ENCODE measurements at places on chromosomes 11 and 22. TPM values are rescaled to one million over a fixed set of nuclear protein-coding genes. Genes with fewer than 3 reads are reported as not detected.
A peak's percentile ranks its signal among the peaks of the same experiment; 100 is the strongest.

The KRTAP5-2 gene
- total RNA-seq: not detected

The DBX1 gene
- total RNA-seq: not detected

The TP53I11 gene
- total RNA-seq: 30.7 TPM

The DMC1 gene
- total RNA-seq: 0.68 TPM

The RASGRP2 gene
- total RNA-seq: 28.5 TPM

The FXYD6 gene
- 243 TPM for total RNA-seq

- DNase-seq: no peak
Measured at GRCh38 chr11:92527467-92527866, 302.8 kb downstream of the FAT3 start.

- no peak for DNase-seq
Measured at GRCh38 chr22:42326801-42327200, 56.3 kb upstream of the TCF20 start.

DNA sequence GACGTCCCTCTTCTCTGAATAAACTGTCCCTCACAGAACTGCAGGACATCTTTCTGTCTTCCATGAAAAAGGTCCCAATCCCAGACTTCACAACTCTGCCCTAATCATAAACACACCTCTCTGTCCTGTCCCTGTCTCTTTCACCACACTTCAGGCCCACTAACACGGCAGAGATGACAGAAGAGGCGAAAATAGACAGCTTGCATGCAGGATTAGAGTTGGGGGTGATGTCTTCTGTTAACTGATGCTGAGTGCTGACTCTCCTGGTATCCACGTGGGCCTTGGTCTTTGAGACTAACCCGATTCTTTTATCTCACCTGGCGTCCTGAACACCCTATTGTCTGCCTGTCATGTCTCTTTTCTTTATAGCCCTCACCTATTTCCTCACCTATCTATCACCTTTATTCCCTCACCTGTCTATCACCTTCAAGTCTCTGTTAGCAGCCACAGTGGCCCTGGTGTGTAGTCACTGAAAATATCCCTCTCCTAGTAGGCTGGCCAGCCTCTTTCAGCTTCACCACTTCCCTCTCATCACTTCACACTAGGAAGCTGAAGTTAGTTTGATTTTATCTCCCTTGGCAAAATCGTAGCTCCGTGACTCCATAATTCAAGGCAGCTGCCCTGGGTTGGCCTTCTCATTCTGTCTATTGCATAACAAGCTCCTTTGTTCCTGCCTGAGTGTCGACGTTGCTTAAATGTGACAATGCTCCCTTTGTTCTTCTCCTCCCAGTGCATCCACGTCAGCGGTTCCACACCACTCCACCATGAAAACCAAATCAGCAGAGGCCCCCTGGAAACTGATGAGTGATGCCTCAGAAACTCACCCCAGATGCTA lies 30.6 kb upstream of the DRD2 start:
- no peak for DNase-seq

GRCh38 chr11:11661326-11662040 lies 39.7 kb upstream of the GALNT18 start:
- no peak for DNase-seq

- peak; percentile 73 for DNase-seq
Measured at GRCh38 chr22:46010951-46011626, 34.1 kb upstream of the WNT7B start.

GRCh38 chr11:8017071-8017470 lies 29.9 kb downstream of the EIF3F start:
- no peak for DNase-seq

- DNase-seq: no peak
Measured at GRCh38 chr11:10050561-10050960, 243.5 kb downstream of the SBF2 start.

DNA sequence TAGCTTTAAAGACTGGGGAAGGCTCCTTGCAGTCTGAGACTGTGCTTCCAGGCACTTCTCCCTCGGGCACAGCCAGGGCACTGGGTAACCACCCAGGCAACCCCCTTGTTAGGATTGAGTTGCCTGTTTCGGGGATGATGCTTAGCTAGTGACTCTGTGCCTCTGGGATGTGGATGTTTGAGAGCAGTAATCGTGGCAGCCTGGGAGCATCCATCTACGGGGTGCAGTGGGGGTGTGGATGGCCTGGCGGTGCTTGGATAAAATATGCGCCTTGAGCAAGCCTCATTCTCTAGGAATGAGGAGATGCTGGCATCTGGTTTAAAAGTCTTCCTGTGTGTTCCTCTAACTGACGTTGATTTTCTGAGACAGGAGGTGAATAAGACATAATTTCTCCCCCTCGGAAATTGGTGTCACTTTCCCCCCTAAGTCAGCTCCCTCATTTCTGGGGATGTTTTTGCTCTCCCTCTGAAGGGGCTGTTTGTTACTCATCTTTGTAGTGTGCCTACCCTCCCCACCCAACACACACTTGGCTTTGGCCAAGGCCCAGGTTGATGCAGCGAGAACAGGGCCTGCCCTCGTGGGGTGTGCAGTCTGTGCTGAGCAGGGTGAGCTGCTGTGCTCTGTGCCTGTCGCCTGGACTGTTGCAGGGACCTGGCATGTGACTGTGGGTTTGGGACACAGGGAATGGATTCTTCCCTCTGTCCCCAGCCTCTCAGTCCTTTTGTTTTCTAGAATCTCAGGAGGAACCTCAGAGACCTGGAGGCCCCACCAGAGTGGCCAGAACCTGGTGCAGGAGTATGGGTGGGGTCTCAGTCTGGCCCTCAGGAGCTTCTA lies 2.0 kb downstream of the GNAZ start:
- DNase-seq: peak; percentile 60

DNA sequence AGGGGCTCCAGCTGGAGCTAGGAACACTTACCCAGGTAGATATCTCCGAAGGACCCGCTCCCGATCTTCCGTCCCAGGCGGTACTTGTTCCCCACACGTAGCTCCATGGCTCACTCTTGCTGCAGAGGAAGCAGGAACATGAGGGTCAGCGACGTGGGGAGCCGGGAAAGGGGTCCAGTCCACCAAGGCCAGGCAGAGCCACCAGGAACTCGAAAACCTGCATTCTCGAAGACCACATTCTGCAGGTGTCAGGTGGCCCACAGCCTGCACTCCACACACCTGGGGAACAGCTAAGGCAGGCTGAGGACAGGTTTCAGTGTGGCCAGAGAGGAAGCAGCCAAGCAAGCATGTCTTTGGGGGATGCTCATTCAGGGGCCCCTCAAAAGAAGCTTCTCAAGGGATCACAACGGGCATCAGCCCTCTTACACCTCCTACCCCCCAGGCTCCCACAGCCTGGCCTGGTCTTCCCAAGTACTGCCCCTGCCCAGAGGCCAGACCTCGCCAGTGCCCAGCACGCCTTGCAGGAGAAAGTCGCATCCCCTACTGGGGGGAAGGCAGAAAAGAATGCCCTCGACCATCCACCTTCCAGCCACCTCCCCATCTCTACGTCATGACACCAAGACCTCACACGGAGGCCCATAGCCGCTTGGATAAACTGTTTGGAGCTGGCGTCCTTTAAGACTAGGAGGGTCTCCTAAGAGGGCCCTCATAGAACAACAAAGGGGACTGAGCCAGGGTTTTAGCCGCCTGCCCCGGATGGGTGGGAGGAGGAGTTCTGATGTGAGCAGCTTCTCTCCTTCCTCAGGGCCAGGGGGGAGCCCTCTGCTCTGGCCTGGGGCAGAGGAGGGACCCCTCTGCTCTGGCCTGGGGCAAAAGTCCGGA lies 2.9 kb downstream of the CSNK1E start:
- no peak for DNase-seq

GRCh38 chr11:71931245-71931602 lies 2.4 kb downstream of the RNF121 start:
- no peak for DNase-seq

DNA sequence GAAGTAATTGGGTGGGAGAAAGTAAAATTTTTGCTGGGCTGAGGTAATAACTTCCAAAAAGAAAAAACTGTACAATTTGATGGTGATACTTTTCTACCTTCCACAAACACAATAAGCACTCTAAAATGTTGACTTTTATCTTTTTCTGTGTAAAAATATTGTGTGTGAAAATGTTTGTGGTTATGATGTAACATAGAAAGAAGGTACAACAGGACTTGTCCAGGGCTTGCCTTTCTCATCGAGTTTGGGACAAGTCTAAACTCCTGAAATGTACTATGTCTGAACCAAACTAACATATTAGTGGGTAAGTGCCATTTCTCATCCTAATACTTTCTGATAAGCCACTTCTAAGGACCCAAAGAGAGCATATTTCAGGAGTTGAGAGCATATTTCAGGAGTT lies 174.2 kb upstream of the PDGFD start:
- DNase-seq: no peak

- peak; percentile 61 for DNase-seq
Measured at GRCh38 chr11:117570701-117571100, 226.3 kb downstream of the DSCAML1 start.

GRCh38 chr11:17479284-17480214 lies 2.9 kb upstream of the ABCC8 start:
- no peak for DNase-seq

DNA sequence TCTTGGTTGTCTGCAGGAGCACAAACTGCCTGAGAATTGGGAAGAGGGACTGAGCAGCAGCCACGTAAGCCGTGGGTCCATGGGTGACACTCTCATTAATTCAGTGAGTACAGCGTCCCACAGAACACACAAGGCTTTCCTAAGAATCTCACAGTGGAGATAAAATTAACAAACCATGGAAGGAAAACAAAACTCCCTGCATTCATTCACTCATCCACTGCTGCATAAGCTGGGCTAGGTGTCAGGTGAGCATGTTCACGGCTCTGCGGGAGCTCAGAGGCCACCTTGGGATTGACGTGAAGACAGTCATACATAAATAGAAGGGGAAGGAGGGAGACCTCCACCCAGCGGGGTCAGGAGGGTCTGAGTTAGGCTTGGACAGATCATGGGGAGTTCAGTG lies 1442.7 kb downstream of the TBC1D22A start:
- no peak for DNase-seq

GRCh38 chr11:63840356-63841060 lies 1.6 kb downstream of the MARK2 start:
- no peak for DNase-seq

DNA sequence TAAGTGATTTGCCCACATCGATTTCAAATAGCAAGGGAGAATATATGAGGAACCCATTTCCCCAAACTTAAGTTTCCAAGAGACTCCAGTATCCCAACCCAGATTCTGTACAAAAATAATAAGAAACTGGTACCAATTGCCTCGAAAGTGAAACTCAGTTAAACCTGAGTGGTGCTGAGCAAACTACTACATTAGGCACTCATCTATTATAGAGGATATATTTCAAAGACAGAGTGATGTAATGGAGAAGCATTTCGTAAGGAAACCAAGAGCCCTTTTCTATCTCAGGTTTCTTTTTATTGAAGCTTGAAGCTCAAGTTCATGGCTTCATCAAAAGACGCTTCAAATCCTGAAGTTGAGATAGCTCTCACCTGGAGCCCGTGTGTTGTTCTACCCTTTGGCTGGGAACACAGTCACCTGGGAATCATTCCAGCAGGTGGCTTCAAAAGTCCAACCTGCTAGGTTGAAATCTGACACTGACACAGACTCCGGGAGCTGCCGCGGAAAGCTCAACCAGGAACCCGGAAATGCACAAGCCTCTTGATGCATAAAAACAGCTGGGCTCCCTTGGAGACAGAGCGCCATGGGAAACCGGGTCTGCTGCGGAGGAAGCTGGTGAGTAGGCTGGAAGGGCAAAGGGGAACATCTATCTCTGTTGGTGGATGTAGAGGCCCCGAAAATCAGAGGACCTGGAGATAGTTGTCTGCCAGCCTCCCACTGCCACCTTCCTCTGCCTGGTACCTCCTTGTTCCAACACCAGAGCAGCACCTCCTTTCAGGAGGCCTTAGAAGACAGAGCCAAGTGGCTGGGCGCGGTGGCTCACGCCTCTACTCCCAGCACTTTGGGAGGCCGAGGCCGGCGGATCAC lies at the start of gene C11orf52:
Gene C11orf52 (plus strand): TSS at position 524 of the 867 bp plus-strand sequence. CDS start 60 bp downstream, at position 584.
- no peak for DNase-seq

DNA sequence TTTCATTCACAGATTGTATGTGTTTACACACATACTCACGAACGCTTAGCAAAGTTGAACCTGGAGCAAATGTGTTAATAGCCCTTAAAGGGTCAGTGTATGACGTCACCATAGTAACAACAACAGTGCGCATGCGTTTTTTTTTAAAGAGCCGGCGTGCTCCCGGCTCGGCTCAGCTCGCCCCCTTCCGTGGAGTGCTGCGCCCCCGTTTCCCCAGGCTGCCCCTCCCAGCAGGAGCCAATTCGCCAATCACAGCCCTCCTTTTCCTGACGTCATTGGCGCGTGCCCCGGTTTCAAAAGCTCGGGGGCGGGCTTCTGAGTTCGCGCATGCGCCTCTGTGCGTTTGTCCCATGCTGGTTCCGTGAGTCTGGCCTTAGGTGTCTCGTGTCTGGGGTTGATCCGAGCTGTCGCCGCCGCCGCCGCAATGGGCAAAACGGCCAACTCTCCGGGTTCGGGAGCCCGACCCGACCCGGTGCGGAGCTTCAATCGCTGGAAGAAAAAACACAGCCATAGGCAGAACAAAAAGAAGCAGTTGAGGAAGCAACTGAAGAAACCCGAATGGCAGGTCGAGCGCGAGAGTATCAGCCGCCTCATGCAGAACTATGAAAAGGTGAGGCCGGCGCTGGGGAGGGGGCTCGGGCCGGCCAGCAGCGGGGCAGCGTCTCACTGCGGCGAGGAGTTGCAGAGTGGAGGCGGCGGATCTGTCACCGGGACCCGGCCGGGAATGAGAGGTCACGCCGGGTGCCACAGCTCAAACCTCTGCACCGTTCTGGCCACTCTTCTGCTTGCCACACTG lies at the start of gene DDX10:
Gene DDX10 (plus strand): TSS at position 340 of the 796 bp plus-strand sequence. CDS start 85 bp downstream, at position 425.
- peak; percentile 99 for DNase-seq

GRCh38 chr22:17853073-17853472 lies 78.8 kb upstream of the BID start:
- DNase-seq: no peak

- DNase-seq: no peak
Measured at GRCh38 chr22:23061471-23062280, 8.6 kb upstream of the GNAZ start.

DNA sequence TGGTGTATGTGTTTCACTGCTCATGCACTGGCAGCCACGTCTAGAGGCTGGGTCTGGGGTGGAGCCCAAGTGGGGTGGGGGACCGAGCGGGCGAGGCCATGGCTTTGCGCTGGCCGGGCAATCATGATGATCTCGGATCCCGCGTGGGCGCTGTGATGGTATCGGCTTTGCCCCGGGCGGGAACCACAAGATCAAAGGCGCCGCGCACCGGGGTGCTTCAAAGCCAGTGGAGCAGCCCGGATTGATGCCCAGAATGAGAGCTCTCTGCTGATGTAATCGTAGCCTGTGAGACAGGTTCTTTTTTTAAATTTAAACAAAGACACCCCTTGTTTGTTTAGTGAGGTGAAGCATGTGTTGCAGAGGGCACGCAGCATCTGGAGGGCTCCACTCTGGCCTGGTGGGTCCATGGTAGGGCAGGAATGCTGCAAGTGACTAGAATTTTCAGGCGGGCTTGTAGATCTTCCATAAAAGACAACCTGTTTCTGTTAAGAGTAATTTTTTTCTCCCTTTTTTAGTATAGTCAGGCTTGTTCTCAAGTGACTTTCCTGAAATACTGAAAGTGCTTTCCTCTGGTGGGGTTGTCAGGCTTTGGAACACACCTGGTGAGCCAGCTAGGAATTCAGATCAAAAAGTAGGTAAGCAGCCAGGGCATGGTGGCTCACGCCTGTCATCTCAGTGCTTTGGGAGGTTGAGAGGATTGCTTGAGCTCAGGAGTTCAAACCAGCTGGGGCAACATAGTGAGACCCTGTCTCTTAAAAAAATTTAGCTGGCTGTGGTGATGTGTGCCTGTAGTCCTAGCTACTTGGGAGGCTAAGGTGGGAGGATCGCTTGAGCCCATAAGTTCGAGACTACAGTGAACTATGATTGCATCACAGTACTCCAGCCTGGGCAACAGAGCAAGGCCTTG lies 40.7 kb downstream of the ZNRF3 start:
- DNase-seq: no peak
